ENCODE measurements at places on chromosomes 2 and 18.
A peak's percentile ranks its signal among the peaks of the same experiment; 100 is the strongest.

GRCh38 chr2:1782514-1782913 lies 38.2 kb upstream of the PXDN start:
- no peak for DNase-seq

- no peak for DNase-seq
These were observed 11.0 kb upstream of the SMCHD1 start for GRCh38 chr18:2644535-2644934.

GRCh38 chr2:123770996-123771720 lies 253.9 kb upstream of the CNTNAP5 start:
- DNase-seq, result no peak

DNA sequence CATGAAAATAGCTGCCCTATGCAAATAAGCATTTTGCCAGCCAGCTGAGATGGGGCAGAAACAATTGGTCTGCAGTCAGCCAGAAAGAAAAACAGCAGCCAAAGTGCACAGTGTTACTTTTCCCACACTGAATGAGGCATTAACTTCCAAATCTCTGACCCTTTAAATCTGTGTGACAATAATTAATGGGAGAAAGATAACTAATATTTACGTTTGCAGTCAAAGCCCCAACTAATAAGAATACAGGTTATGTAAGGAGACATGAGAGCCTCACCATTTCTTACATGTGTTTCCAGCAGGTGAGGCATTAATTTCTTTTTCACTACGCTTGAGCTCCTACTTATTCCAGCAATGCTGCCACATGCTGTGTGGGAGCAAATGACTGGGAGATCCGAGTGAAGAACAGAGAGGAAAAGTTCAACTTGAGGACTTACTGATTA lies 339.0 kb downstream of the SATB2 start:
- DNase-seq, result peak; percentile 87

- peak; percentile 58 for DNase-seq
These were observed 23.6 kb downstream of the FZD5 start for GRCh38 chr2:207746131-207746530.

DNA sequence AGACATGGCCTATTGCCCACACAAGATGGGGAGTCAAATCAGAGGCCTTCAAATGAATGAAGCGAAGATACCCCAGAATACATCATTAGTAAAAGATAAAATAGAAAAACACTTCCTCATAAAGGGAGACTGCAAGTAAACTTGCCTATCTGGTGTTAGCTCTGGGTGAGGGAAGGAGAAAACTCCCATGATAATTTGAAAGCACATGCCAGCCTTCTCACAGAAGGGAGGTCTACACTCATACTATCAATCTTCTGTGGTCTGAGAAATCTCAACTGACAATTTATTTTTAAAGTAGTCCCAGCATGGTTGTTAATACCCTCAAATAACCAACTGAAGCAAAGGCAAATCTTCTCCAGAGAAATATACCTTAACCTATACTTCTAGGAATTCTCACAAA lies 75.4 kb downstream of the EXOC6B start:
- DNase-seq, result no peak

GRCh38 chr18:27604583-27604982 lies 419.5 kb upstream of the CHST9 start:
- DNase-seq, result peak; percentile 4

DNA sequence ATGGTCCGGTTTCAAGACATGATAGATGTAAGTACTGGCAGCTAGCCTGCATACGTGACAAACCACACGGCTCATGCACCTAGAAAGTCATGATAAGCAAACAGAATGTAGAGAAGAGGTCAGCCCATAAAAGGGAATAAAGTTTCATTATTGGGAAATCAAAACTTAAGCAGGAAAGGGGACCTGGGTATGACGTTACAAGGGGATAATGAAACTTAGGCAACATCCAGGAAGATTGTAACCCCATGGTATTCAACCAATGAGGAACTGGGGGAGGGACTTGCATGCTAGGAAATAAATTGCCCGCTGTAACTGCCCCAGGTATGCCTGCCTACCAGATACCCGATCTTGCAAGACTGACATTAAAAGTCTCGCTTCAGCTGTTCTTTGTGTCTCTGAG lies 1679.0 kb downstream of the SUCLG1 start:
- no peak for DNase-seq
